ENCODE measurements at places on chromosomes 4 and X.

DNA sequence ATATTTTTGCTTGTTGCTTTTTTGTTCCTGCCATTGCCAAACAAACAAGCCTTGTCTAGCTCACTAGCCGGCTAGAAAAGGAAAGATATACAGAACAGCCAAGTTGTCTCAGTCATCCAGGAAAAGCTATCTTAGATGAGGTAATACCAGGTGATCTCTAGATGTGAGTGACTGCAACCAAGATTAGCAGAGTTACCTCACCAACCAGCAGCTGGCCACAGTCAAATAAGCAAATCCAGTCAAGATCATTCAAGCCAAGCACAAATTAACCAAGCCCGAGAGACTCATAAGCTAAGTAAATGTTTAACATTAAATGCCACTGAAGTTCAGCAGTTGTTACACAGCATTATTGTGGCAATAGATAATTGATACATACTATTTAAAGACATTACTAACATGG is 108.6 kb downstream of the CENPC start:
- DNase-seq = no peak

DNA sequence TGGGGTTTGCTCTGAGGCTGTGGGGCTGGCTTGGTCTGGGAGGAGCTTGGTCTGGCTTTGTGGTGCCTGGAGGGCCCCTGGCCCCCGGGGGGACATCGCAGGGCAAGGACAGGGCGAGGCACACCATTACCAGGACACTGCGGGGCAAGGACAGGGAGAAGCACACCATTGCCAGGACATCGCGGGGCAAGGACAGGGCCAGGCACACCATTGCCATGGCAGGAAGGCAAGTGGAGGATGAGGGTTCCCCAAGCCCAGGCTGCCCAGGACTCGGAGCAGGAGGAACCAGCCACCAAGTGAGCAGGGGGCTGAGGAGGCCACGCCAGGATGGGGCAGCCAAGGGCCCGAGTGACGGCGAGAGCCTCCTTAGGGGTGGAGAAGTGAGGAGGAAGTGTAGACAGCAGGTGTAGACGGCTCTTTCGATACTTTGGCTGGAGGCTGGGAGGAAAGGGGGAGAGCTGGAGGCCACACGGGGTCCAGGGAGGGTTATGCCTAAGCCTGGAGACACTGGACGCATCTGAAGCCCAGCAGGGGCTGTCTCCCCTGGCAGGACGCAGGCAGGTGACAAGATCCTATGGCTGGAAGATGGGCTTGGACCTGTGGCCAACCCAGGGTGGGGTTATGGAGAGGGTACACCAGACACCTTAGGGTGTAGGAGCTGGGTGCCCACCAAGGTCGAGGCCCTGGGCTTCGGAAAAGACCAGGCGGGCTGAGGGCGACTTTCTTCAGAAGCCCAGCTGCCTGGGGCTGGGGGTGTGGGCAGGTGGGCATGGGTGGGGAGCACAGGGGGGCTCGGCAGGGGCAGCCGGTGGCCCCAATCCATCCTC is 7.3 kb downstream of the NKX1-1 start:
- no peak for DNase-seq

DNA sequence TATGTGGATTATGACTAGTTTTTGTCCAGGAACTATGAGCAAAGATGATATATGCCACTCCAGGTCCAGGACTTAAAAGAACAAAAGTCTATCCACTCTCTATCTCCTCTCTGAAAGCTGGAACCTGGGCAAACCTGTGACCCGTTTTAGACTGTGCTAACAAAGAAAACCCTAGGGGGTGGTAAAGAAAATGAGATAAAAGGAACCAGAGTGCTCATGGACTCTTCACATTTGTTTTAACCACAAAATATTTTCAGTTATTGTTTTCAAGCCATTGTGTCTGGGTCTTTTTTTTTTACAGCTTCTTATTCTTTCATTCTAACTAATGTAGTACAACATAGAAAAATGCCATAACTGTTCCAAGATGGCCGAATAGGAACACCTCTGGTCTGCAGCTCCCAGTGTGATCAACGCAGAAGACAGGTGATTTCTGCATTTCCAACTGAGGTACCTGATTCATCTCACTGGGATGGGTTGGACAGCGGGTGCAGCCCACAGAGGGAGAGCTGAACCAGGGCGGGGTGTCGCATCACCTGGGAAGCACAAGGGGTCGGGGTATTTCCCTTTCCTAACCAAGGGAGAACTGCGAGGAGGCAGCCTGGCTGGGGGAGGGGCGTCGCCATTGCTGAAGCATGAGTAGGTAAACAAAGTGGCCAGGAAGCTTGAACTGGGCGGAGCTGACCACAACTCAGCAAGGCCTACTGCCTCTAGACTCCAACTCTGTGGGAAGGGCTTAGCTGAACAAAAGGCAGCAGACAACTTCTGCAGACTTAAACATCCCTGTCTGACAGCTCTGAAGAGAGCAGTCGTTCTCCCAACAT is 45.1 kb downstream of the CHM start:
- DNase-seq = peak; percentile 17

DNA sequence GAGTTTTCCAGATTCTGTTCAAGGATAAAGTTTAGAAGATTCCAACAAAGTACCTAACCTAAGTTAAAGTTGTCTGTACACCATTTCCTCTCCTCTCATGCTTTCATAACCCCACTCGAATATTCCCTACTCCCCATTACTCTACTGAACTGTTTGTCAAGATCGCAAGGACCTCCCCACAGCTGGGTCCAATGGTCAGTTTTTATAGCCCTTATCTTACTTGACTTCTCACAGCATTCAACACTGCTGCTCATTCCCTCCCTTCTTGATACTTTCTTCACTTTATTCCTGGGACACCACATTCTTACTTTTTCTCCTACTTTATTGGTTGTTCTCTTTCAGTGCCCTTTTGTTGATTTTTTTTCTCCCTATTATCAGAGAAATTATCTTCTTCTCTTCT is 30.9 kb downstream of the QDPR start:
- no peak for DNase-seq

GRCh38 chrX:50115973-50116372 is 84.8 kb downstream of the AKAP4 start:
- no peak for DNase-seq

DNA sequence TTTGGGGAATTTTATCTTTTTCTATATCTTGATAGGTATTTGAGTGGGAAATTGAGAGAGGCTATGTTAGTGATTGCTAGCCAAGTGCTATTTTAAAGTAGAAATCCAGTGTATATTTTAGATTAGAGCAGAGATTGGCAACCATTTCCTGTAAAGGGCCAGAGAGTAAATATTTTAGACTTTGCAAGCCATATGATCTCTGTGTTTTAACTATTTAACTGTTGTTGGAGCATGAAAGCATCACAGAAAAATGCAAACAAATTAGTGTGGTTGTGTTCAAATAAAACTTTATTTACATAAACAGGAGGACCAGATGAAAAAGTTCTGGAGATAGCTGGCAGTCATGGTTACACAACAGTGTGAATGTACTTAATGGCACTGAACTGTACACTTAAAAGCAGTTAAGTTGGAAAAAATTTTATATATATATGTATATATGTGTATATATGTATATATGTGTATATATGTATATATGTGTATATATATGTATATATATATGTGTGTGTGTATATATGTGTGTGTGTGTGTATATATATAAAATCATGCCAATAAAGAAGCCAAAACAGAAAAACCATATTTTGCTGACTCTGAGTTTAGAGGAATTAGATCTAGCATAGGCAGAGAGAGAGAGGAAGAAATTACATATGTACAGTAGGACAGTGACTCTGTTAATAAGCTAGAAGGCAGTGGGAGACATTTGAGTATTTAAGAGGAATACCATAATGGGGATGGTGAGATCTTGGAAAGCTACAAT is 83.4 kb downstream of the TMEM164 start:
- DNase-seq = peak; percentile 52

GRCh38 chr4:20326977-20327376 is 75.3 kb downstream of the SLIT2 start:
- peak; percentile 55 for DNase-seq

DNA sequence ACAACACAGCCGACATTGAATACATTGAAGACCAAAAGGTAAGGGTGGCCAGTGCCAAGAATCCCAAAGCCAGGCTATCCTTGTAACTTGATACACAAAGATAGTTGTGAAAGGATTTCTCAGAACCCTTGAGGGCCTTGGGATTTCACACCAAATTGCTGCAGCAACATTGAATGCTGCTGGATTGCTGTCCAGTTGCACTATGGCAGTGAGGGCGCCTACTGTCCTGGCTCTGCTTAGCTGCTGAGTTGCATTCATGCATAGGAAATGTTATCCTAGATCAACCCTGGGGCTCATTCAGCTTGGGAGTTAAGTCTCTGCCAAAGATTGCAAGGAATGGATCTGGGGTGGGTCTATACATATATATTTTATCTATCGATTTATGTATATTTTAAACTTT is 38.7 kb downstream of the LONRF3 start:
- DNase-seq = no peak

DNA sequence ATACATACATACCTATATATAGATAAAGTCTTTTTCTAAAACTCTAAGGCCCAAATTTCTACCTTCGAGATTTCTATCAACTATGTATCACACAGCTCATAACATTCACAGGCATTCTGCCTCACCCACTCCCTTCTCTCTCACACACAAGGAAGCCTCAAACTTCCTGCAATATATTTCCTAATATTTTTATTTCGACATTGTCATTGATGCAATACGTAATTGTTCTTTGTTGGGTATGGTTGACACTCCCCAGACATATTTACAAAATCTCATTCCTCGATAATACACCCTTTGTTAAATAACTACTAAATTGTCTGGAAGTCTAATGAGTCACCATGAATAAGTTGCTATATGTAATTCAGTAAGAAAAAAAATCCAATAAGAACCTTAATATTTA is 143.5 kb downstream of the HNRNPD start:
- DNase-seq = no peak

DNA sequence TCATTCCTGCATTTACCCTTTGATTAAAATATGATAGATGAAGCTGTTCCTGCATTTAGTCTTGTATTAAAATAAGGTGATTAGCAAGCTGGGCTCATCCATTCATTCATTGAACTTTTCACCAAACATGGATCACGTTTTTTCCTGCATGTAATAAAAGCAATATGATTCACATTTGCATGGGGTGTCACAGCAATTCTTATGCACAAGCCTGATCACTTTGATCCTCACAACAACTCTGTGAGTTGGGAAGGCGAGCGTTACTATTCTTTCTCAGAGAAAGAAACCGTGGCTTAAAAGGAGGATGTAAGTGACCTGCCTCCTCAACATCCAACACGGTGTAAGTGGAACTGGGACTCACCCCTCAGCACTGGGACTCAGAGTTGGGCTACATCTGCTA is 20.0 kb downstream of the CHRNA9 start:
- DNase-seq = no peak

DNA sequence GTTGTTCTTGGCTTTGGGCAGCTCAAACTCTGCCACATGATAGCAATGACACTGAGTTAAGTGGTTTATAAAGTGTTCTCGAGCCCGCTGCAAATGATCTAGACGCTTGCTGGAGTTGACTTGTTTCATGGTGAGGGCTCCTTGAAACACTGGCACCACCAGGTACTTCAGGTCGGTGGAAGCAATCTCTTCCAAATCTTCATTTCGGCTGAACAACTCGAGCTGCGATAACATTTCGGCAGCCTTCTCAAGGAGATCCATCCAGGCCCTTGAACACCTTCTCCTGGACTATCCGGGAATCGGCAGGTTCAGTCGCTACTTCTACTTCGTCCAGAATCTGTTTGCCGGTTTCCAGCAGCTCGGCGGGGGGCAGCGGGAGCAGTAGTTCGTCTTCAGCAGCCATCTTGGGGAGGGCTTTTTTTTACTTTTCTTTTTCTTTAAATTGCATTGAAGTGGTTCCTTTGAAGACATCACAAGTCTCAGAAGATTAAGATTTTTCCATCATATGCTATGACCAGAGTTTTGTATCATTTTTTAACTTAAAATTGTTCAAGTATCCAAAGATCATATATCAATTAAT is 28.0 kb downstream of the HNRNPDL start:
- DNase-seq = no peak

DNA sequence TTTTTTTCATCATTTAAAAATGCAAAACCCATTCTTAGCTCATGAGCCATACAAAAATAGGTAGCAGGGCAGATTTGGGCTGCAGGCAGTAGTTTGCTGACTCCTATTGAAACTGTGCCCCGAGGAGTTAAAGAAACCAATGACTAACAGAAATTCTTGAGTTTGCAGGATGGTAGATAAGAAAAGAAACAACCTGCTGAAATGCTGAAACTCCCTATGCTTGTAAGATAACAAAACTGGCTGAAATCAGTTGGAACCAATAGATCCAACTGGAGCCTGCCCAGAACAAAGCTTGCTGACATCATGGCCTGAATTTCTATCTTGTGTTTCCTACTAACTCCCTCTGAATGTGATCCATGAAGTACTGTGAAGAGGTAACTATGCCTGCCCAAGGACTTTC is 68.6 kb downstream of the ANOS1 start:
- DNase-seq = no peak

DNA sequence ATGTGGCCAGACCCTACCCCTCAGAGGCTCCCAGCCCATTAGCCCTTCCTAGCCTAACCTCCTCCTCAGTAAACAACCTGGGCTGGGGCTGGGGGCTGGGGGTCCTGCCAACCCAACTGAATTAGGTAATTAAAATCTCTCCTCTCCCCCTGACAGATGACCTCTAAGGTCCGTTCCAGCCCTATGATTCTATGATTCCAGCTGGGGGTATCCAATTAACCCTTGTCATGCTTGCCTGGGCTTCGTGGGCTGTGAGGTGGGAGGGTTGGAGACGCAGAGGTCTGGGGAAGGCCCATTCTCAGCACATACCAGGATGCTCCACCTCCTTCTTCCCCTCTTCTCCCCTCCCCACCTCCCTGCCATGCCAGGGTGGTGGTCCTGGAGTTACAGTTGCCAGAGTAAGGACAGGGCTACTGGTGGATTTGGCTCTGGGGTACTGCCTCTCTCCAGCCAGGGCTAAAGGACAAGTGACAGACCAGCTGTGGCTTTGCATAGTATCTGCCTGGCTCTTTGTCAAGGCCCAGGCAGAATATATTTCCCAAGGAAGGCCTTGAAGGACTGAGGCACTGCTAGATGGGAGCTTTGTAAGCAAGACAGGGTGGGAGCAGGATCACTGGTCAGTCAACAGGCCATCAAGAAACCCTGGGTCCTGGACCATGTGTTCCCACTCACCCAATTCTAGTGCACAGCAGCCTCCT is 82.1 kb downstream of the EFNB1 start:
- no peak for DNase-seq

- no peak for DNase-seq
Measured at GRCh38 chr4:98574816-98575215, 83.6 kb downstream of the TSPAN5 start.

GRCh38 chr4:113407409-113407808 is 354.1 kb downstream of the CAMK2D start:
- DNase-seq = no peak

GRCh38 chr4:100190643-100191600 is 654 bp upstream of the DDIT4L start:
- DNase-seq = peak; percentile 79

DNA sequence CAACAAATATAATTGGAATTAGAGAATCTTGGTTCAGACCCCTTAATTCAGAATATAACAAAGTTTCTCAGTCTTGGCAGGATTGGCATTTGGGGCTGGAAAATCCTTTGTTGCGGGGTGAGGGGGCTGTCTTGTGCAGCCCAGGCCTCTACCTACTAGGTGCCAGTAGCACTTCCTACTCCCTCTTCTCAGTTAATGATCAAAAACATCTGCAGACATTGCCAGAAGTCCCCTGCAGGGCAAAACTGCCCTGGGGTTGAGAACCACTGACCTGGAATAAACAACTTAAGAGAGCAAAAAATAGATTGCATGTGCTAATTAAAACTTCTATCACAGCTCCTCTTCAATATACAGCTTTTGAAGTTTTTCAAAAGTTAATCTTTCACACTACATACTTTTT is 36.7 kb upstream of the CXorf38 start:
- no peak for DNase-seq

Measured in fibroblast of mammary gland (primary cell).